ENCODE measurements at places on chromosomes 11 and 22. TPM values are rescaled to one million over a fixed set of nuclear protein-coding genes. Genes with fewer than 3 reads are reported as not detected.

Gene SMC1B
- not detected for total RNA-seq

DNA sequence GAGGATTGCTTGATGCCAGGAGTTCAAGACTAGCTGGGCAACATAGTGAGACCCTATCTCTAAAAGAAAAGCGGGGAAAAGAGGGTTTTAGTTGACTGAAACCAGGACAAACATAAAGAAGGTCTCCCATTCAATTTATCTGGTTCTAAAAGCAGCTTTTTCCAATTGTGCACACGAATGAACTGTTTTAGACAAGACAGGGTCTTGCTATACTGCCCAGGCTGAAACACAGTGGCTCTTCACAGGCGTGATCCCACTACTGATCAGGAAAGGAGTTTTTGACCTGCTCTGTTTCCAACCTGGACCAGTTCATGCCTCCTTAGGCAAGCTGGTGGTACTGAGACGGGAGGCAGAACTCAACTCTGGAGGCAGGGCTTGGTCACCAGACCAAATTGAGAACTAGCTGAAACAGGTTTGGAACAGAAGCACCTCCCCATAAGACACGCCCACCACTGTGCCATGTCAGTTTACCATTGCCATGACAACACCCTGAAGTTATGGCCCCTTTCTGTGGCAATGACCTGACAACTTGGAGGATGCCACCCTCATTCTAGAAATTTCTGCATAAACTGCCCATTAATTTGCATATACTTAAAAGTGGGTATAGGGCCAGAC is 2.8 kb upstream of the NUCB2 start:
- no peaks in the 10 kb centered on the region for H3K36me3 ChIP-seq
- H3K4me3 ChIP-seq = no peak overlapping the region
- H3K27me3 ChIP-seq = no peaks in the 10 kb centered on the region
- no peak overlapping the region for H3K27ac ChIP-seq
- no peak for DNase-seq

DNA sequence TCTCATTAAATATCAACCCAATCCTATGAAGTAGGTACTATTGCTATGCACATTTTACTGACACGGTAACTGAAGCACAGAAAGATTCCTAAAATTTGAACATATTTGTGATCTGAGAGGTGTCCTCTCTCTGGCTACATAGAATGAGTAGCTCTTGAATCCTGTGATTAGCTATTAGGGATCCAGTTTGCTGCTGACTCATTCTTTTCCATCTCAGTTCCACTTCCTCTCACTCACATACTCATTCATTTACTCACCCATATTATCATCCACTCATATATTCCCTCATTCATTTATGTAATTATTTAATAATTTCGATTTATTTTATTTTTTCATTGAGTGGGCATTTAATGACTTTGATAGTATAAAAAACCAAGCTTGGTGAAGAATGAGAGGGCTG is 42.7 kb downstream of the OR5B17 start:
- H3K36me3 ChIP-seq = no peaks in the 10 kb centered on the region
- H3K27me3 ChIP-seq = no peaks in the 10 kb centered on the region
- no peaks in the 10 kb centered on the region for H3K4me1 ChIP-seq
- no peak overlapping the region for H3K4me3 ChIP-seq

Gene MUC5AC
- not detected for total RNA-seq

- DNase-seq = no peak
- no peaks in the 10 kb centered on the region for H3K36me3 ChIP-seq
- H3K4me1 ChIP-seq = peaks cover 21% of the 10 kb centered on the region
These were observed 74.8 kb downstream of the MICAL2 start for GRCh38 chr11:12185106-12185690.

GRCh38 chr11:126357055-126357962 is 1.8 kb downstream of the ST3GAL4 start:
- H3K4me3 ChIP-seq = no peak overlapping the region
- no peak for DNase-seq
- H3K27ac ChIP-seq = no peak overlapping the region
- no peaks in the 10 kb centered on the region for H3K36me3 ChIP-seq

DNA sequence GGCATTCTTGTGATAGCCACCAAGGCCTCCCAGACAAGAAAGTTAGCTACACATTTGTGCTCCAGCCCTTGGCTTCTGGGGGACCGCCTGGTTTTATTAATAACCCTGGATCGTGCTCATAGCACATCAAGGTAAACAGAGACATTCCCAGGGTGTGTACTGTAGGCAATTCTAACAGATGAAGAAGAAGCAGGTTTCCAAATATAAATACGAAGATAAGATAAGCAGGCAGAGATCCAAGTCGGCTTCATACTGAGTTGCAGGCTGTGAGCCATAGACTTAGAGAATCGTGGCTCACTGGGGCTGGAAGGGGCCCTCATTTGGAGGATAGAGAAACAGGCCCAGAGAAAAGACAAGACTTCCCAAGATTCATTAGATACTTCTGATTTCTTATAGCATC is 131.4 kb downstream of the TENM4 start:
- H3K27me3 ChIP-seq = no peaks in the 10 kb centered on the region
- H3K27ac ChIP-seq = no peak overlapping the region
- H3K36me3 ChIP-seq = no peaks in the 10 kb centered on the region
- no peaks in the 10 kb centered on the region for H3K4me1 ChIP-seq

DNA sequence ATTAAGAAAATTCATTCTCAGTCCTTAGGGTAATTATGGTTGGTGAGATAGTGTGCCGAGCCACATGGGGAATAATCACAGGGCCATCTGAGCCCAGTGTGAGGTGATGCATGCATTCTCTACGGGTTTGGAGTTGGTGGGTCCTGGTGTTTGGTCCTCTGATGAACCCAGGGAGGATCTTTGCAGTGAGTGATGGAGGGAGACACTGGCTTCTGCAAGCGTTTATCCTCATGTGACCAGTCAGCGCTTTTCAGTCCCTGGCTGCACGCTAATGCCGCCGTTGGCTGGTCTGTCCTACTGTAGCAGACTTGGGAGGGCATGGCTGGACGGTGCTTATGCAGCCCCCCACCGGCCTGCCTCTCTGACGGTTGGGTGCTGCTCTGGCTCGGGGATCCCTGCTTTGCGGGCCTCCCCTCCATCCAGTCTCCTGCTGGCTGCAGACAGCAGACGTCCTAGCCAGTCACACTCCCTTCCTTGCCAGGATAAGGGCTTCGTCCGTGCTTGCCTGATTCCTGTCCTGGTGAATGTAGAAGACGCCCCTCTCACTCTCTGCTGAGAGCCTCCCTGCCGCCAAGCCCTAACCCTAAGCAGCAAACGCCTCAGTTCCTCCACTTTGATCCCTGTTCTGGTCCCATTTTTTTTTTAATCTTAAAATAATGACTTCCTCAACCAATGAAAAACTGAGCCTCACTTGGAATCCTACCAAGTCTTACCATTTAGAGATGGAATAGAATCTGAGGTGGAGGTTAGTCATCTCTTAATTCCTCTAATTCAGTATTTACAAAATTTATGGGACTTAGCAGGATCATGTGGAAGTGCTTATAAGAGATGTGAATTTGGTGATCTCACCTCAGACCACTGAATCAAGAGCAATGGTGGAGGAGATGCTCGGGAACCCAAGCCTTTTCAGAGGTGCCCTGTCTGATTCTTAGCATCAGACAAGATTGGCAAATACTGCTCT is 143.7 kb upstream of the SORL1-AS1 start:
- H3K36me3 ChIP-seq = peaks cover 91% of the 10 kb centered on the region
- no peak for DNase-seq
- no peak overlapping the region for H3K4me3 ChIP-seq
- no peaks in the 10 kb centered on the region for H3K4me1 ChIP-seq
- no peaks in the 10 kb centered on the region for H3K27me3 ChIP-seq
- no peak overlapping the region for H3K27ac ChIP-seq

GRCh38 chr22:26041931-26042330 is 127.3 kb upstream of the SEZ6L start:
- no peak overlapping the region for H3K27ac ChIP-seq
- H3K4me1 ChIP-seq = no peaks in the 10 kb centered on the region
- no peaks in the 10 kb centered on the region for H3K27me3 ChIP-seq
- no peaks in the 10 kb centered on the region for H3K36me3 ChIP-seq
- no peak overlapping the region for H3K4me3 ChIP-seq

GRCh38 chr11:1553808-1554594 is 18.1 kb downstream of the DUSP8 start:
- no peaks in the 10 kb centered on the region for H3K4me1 ChIP-seq
- H3K27ac ChIP-seq = no peak overlapping the region
- no peak for DNase-seq
- H3K27me3 ChIP-seq = peaks cover 6% of the 10 kb centered on the region

GRCh38 chr22:46295277-46295971 is 1.2 kb upstream of the GTSE1 start:
- H3K4me3 ChIP-seq = peak overlapping the region; percentile 77
- DNase-seq = no peak
- no peaks in the 10 kb centered on the region for H3K36me3 ChIP-seq
- H3K27me3 ChIP-seq = no peaks in the 10 kb centered on the region

DNA sequence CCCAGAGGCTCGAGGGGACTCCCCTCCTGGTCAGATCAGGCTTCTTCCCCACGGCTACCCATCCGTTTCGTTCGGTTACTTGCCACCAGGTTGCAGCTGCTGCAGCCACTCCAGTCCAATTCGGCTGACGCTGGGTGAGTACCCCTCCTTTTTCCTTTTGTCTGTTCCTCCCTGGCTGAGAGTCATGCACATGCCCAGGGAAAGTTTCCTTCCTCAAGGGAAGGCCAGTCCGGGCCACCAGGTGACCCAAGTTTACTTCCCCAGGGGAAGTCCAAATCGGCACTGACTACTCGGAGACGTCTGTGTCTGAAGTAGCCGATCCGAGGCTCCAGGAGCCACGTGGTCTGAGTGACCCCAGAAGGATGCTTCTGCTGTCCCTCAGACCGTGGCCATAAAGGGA is 13.2 kb upstream of the OR56A3 start:
- DNase-seq = no peak
- no peaks in the 10 kb centered on the region for H3K4me1 ChIP-seq
- H3K4me3 ChIP-seq = no peak overlapping the region
- H3K36me3 ChIP-seq = no peaks in the 10 kb centered on the region
- H3K27me3 ChIP-seq = no peaks in the 10 kb centered on the region

Gene YPEL4
- 5.6 TPM for total RNA-seq

DNA sequence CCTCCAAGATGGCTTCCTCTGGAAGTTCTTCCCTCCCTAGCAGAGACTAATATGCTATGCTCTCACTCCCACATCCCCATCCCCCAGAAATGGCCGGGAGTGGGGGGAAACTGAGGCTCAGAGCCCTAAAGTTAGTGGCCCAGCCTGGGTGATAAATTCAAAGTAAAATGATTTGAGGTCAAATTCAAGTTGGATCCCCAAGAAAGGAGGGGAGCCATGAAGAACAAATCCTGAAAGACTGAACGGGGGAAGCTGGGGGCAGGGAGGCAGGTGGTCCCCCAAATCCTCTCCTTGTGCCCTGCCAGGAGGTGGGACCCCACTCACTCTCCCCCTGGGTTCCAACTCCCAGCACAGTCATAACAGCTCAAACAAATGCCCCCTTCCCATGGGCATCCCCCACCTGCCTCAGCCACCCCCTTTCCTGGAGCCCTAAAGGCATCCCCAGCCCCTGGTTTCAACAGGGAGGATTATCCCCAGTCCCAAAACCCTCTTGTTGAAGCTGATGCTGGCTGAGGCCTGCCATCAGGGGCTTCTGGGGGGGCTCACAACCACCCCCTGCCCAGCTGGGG is 1.1 kb downstream of the CBX6 start:
- no peak for DNase-seq
- no peaks in the 10 kb centered on the region for H3K27me3 ChIP-seq
- peaks cover 25% of the 10 kb centered on the region for H3K36me3 ChIP-seq
- H3K4me3 ChIP-seq = peak overlapping the region; percentile 63
- peaks cover 63% of the 10 kb centered on the region for H3K4me1 ChIP-seq
- H3K27ac ChIP-seq = peak overlapping the region; percentile 66

DNA sequence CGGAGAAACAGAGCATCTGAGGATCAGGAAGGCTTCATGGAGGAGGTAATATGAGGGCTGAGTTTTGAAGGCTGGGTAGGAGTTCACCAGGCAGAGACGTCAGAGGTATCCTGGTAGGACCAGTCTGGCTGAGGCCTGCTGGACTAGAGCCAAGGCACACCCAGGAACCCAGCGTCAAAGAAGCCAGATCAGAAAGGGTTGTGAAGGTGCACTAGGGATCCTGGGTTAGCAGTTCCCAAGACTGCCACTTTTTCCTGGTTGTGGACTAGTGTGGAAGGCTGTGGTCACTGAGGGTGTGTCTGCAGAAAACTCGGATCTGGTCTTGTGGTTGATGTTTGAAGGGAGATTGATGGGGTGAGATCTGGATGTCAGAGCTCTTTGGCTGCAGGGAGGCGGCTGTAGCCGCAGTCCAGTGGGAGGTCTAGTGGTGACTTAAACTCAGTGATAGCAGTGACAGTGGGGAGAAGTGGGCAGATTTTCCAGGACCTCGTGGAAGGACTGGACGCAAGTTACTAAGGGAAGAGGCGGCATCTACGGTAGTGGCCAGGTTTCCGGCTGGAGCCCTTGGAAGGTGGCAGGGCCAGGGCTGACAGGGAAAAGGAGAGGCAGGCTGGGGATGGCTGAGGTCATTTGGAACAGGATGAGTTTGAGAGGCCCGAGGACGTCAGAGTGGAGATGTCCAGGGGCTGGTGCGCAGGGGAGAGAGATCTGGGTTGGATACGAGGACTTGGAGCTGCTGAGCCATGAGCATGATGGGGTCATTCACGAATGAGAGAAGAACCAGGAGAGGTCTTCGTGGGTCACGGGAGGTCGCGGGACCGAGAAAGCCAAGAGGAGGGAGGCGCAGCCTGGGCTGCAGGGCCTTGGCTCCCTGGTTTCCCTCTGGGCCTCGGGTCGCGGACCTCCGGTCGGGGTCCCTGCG is 10.9 kb downstream of the RELA start:
- peak overlapping the region; percentile 95 for H3K27ac ChIP-seq
- peaks cover 74% of the 10 kb centered on the region for H3K36me3 ChIP-seq
- peak overlapping the region; percentile 66 for H3K4me3 ChIP-seq
- peak; percentile 26 for DNase-seq
- no peaks in the 10 kb centered on the region for H3K27me3 ChIP-seq

Gene OR8G1
- total RNA-seq = not detected

DNA sequence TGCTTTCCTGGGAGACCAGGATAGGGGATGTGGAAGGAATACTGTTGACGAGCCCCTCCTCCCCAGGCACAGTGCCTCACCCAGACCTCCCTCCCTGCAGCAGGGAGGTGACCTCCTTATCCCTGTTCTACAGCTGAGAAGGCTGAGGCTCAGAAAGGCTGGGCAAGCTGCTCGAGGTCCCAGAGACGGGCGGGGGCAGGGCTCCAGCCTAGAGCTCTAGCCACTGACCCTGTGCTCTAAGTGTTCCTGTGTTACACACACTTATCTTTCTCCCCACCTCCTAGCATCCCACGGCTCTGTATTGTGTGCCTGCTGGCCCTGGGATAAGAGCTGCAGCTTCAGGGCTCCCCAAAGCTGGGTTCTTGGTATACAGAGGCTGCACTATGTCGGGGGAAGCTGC is 7.9 kb downstream of the CCDC134 start:
- H3K4me3 ChIP-seq = no peak overlapping the region
- H3K4me1 ChIP-seq = peaks cover 6% of the 10 kb centered on the region
- no peaks in the 10 kb centered on the region for H3K27me3 ChIP-seq
- no peak for DNase-seq

Gene OVCH2
- not detected for total RNA-seq

DNA sequence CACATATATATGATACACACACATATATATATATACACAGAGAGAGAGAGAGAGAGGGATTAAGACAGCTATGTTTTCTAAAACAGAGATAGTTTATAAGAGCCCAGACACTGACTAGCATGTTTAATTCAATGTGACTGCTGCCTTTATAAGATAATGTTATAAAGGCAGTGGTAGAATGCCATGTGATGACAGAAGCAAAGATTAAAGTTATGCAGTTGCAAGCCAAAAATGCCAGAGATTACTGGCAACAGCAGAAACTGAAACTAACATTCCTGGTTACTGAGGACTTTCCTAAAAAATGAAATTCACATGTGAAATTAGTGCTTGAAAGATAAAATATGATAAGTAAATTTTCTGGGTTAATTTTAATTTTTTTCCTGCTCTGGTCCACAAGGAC is 1888.9 kb downstream of the LRRC4C start:
- no peak overlapping the region for H3K27ac ChIP-seq
- H3K4me3 ChIP-seq = no peak overlapping the region
- no peaks in the 10 kb centered on the region for H3K36me3 ChIP-seq
- DNase-seq = no peak
